SHP77 treated with DMSO at 0.1 percent for 48 hours (cell line): ENCODE measurements at places on chromosomes 2 and 18.

DNA sequence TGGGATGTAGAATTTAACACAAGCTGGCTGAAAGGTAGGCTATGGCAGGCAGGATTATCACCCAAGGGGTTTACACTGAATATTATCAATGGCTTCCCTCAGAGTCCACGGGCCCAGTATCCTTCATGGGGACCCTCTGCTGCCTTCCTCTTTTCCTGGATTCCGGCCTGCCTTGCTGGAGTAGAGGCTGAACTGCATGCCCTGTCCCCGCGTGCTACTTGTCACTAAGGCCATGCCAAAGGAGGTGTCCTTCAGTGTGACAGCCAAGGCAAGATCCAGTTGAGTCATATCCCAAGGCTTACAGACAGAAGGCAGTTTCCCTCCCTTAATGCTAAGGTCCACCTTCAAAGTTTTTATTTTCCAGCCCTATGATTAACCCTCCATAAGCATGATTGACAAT lies 156.3 kb downstream of the CYP26B1 start:
- DNase-seq, result no peak

- DNase-seq, result no peak
Measured at GRCh38 chr2:217807753-217808152, 195.0 kb downstream of the TNS1 start.

DNA sequence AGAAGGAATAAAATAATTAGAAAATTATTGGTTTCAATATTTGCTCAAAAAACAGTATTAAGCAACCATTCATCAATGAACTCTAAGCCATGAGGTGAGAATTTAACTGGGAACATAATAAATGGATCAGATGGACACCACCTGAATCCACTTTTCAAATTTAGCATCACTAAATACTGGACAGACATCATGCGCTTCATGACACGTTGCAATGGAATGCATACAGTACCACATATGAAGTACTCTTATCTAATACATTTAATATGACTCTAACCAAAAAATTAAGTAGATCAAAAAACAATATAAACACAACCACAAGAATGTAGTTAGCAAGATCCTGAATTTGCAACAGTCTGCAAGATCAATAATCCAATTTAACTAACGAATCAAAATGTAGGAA lies 76.6 kb downstream of the COBLL1 start:
- DNase-seq, result no peak

DNA sequence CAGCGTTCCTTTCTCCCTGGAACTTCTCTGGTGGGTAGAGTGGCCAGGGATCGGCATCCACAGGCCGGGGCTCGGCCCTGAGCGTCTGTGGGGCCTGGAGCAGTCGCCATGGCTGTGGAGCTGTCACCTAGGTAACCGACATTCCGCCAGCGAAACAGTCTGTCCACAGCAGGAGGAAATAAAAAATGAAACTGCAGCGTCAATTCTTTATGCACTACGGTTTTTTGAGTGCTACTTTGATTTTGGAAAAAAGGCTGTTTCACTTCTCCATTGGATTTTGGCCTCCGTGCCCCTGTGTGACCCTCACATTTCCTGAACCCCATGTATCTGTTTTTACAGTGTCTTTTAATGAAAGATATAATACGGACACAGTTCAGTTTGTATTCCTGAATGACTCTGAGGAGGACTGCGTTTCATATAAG lies 163.4 kb downstream of the LDLRAD4 start:
- no peak for DNase-seq

DNA sequence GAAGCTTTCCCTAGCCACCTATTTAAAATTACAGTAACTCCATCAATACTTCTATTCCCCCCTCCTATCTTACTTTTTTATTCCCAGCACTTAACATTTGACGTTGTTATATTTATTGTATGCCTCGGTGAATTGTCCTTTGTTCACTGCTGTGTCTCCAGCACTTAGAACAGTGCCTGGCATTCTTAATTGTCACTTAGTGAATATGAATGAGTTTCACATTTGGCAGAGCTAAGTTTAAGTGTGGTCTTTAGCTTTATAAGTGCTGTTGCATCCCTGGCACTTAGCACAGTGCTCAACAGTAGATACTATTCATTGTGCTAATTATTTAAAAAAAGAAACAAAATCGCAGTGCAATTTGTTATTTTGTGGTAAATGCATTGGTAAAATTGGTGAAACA lies 1.7 kb downstream of the RMP24 start:
- DNase-seq, result no peak

GRCh38 chr2:174856447-174856846 lies 92.2 kb upstream of the CHRNA1 start:
- DNase-seq, result no peak
